Epithelial cell of proximal tubule (primary cell): ENCODE measurements at places on chromosomes 6 and 20.
A peak's percentile ranks its signal among the peaks of the same experiment; 100 is the strongest.

- no peak for DNase-seq
These were observed 182.1 kb downstream of the UTRN start for GRCh38 chr6:144467172-144467762.

- DNase-seq = no peak
These were observed 412 bp upstream of the TUBB1 start for GRCh38 chr20:59018817-59019216.

DNA sequence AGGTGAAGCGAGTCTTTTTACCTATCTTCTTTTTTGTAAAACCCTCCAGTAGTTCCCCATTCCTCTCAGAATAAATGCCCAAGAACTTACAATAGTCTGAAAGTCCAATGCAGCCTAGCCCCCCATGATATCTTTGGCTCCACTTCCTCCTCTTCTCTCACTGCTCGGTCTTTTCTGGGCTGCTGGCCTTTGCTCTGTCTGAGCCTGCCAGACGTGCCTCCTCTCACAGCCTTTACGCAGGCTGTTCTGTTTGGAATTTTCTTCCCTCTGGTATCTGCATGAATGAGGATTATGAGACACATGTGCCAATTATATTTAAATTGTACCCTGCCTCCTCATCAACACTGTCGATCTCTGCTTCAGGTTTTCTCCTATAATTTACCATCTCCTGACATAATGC, 174.1 kb downstream of the EYA4 start:
- no peak for DNase-seq

GRCh38 chr6:6699741-6700367, 111.3 kb downstream of the LY86 start:
- DNase-seq = peak; percentile 92

- peak; percentile 53 for DNase-seq
These were observed 18.5 kb downstream of the DST start for GRCh38 chr6:56624046-56624727.

DNA sequence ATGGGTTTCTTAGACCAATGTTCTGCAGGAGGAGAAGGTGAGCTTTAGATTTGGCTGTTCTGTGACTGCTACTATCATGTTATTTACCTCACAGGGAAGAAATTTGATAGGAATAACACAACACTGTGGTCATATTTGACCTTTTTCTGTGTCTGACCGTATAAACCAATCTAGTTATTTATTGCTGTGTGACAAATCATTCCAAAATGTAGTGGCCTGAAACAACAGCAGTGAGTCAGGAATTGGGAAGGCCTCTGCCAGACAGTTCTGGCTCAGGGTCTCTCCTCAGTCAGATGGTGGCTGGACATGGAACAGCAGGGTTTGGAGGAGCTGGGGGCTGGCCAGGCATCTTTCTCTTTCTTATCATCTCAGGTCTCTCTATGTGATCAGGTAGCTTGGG, 33.0 kb downstream of the RIPOR2 start:
- peak; percentile 52 for DNase-seq

- DNase-seq = peak; percentile 70
These were observed 58.3 kb upstream of the GNRH2 start for GRCh38 chr20:2984956-2985661.

- DNase-seq = no peak
These were observed 17.3 kb downstream of the TUBB2B start for GRCh38 chr6:3210024-3210610.

GRCh38 chr6:169577236-169577635, 124.6 kb downstream of the WDR27 start:
- DNase-seq = no peak

- no peak for DNase-seq
These were observed 174.9 kb downstream of the ANKRD60 start for GRCh38 chr20:58053391-58054055.

- DNase-seq = no peak
These were observed 33.6 kb downstream of the CDK19 start for GRCh38 chr6:110781522-110782214.

DNA sequence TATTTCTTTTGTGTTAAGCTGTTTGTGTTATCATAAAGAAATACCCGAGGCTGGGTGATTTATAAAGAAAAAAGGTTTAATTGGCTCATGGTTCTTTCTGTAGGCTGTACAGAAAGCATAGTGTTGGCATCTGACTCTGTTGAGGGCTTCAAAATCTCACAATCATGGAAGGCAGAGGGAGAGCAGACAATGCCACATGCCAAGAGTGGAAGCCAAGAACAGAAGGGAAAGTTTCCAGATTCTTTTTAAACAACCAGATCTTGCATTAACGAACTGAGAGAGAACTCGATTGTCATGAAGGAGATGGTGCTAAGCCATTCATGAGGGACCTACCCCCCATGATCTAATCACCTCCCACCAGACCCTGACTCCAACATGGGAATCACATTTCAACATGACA, 290.1 kb downstream of the BMP2 start:
- DNase-seq = no peak

- DNase-seq = no peak
These were observed 24.7 kb downstream of the ADGRG6 start for GRCh38 chr6:142326540-142326939.

DNA sequence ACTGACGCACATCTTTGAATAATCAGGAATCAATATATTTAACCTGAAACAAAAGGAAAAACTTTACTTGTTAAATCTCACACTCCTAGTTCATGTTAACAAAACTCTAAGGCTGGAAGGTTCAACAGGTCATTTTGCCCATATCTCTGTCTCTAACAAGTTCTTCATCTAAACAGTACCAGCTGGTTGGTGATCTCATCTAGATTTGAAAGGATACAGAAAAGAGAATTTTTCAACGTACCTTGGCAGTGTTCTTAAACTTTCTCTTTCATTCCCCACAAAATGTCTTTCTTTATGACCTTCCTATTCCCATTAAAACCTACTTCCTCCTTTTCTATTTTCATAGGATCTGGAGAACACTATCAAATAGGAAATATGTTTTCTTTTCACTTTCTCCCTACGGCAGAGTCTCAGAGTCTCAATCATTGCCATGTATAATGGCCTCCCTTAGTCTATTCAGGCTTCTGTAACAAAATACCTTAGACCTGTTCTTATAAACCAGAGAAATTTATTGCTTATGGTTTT, 111.3 kb downstream of the TBX18 start:
- DNase-seq = no peak

- no peak for DNase-seq
These were observed 293.5 kb downstream of the CENPW start for GRCh38 chr6:126633373-126633772.

- no peak for DNase-seq
These were observed 31.8 kb upstream of the DSE start for GRCh38 chr6:116338943-116339342.

- DNase-seq = peak; percentile 70
These were observed 88.3 kb upstream of the COL21A1 start for GRCh38 chr6:56335726-56336125.

DNA sequence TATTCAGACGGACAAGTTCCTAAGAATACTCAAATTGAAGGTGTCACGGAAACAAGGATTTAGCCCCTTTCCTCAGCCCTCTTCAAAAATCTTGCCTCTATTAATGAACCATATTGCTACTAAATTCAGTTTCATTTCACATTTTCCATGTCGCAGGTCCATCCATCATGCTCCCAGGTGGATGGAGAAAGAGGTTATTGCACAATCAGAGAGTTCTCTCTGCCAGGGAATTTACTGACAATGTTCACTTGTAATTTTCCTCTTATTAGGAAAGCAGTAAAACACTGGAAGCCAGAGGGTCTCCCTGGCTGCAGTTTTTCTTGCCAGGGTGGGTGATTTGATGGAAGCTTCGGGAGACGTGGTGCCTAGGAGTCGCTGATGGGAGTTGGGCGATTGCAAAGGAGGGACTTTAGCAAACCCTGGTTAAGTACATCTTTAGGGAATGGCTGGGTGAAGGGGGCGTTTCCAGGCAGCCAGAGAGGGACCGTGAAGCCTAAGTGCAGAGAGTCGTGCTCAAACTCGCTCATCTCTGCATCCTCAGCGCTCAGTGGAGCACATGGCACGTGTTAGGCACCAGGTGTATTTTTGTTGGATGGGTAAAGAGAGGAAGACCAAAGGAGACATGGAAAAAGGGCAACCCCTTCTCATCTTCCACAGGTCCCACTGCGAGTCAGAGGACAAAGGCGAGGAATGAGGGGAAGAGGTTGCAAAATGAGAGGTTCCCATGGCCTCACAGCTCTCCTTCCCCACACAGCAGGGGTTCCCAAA, 321.9 kb upstream of the CDH4 start:
- DNase-seq = no peak

DNA sequence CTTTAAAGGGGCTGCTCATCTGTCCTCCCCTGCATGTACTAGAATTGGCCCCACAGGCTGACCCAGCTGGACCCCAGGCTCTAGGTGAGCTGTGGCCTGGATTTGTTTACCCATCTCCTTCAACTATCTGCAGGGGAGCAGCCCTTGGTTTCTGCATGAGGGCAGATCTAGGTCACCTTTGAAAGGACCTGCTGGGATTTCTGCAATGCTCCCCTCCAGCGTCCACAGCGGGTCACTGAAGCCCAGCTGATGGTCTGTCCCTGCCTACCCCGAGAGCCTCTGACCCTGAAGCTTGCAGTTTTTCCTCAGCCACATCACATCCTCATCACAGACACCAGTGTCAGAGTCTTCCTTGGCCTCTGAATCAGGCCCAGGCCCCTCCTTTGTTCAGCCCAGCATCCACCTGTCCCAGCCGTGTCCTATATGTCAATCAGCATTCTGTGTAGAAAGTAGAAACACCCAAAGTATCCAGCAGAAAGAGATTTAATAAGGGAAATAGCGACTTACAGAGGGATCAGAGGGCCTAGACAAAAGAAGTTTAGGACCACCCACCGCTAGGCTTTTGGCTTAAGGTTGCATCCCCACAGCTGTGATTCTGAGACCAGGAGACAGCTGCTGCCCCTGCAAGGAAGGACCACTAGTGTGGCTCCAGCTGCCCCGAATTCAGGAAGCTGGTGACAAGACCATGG, 243.1 kb downstream of the LRFN2 start:
- DNase-seq = no peak

GRCh38 chr6:144029452-144029851, 21.4 kb upstream of the PLAGL1 start:
- no peak for DNase-seq

DNA sequence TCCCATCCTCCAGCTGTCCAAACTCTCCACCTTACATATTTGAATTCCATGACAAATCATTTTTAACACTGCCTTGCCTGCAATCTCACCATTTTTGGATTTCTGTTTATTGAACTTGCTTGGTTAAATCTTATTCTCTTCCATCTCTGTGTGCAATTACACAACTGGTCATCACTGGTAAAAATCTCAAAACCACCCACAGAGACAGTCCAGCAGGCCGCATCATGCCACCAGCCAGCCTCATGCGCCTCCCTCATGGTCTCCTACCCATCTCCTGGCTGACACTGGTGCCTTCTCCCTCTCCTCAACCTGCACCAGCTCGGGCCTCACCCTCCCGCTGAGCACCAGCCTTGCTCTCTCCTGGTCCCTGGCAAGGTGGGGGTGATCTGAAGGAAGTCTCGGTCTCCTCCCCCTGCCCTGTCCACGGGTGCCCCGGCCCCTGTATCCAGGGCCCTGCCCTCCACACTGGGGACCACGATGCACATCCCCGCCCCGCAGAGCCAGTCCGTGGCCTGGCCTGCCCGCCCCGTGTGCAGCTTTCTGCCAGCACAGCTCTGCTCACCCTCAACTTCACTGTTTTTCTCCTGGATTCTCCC, 92.0 kb downstream of the THBS2 start:
- no peak for DNase-seq

GRCh38 chr20:52565614-52566013, 374.0 kb upstream of the ZFP64 start:
- no peak for DNase-seq

DNA sequence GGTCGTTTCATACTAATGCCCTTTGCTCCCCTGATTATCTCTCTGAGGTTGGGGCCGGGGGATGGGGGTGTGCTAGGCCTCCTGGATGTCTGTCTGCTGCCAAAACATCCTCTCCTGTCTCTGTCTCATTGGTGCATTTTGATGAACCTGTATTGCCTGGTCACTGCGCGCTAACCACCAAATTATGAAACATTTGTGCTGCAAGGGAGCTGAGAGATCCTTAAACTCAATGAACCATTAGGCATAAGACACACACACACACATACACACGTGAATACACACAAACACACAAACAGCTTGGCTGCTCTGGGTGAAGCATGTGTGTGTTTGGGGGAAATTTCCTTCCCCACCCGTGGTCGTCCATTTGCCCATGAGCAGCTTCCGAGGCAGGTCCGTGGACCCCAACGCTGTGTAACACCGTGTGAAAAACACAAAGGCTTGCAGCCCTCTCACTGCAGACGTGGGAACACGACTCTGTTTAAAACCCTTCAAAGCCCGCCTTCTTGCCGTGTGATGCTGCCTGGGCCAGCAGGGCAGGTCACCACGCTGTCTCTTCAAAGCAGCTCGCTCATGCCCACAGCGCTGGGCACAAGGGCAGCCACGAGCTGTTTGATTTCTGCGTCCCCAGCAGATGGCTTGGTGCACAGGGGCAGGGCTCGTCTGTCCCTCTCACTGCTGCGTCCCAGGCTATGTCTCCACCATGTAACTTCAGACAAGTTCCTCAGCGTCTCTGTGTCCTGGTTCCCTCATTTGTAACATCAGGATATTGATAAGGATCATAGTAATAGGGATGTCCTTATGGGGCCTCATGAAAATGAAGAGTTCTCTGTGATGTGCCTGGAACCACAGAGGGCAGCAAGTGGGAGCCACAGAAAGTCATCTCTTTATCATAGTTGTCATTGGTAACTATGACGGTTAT, 96.8 kb downstream of the CDH26 start:
- DNase-seq = no peak

- DNase-seq = peak; percentile 46
These were observed 43.2 kb downstream of the PHIP start for GRCh38 chr6:79034865-79035264.

DNA sequence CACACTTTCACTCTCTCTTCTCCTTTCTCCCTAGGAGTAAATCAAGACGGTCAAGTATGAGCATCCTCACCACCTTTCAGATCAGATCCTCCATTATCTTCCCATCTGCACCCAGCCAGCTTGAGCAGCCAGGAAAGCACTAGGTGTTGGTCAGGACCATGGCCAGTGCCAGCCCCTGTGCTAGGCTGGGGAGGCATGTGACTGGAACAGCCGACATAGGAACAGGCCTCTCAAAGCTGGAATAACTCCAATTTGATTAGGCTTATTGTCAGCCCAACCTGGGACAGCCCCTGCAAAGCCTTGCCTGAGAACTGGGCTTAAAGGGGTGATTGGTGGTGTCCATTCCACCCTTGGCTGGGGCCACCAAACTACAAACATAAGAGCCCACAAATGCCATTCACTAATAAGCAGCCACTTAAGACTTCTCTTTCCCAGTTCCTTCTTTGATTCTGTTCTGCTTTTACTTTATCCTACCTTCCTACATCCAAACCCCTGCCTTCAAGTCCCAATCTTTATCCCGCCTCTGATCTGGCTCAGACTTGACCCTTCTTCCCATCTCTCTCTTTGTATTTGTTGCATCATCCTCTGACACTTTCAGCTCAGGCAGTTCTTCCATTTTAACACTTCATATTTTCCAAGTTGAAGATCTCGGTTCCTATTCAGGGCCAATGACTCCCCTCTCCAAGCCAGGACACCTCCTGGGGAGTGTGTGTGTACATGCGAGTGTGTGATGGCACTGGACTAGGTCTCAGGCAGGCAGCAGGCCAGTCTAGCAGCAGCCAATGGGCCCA, 4.5 kb upstream of the TREM2 start:
- DNase-seq = no peak
